Activated T-helper 1 cell treated with anti-CD3 and anti-CD28 coated beads, Interleukin-2, amount 50 U/mL, for 16 hours (primary cell): ENCODE measurements at places on chromosomes 1 and 21.
A peak's percentile ranks its signal among the peaks of the same experiment; 100 is the strongest.

DNA sequence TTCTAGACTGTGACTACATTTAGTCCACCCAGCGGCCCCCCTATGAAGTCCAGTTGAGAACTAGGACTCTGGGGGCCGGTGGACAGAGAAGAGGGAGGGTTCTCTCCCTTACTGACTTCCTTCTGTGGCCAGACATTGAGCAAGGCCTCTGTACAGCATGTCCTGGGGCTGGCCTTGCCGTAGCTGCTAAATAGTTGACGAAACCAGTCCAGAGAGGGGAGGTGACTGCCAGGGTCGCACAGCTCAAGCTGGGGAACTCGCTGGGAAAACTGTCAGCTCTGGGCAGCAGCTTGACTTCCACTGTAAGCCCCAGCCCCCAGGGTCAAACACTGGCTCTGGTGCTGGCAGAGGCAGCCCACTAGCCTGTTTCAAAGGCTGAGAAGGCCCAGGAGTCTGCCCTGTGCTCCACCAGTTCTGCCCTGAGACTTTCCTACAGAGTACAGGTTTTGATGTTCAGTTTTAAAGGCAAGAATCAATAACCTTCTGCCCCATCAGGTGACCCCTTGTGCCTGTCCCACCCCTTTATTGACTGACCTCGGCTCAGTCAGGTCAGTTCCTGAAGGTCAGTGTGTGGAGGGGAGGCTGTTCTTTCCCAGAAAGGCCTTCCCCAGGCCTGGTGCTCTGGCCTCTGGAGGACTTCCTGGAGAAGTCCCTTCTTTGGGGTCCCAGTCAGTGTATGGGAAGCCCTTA lies 14.1 kb downstream of the PCSK9 start:
- DNase-seq, result no peak

- DNase-seq, result no peak
Observed at GRCh38 chr1:26317146-26317545, 612 bp upstream of the CD52 start.

- DNase-seq, result no peak
Observed at GRCh38 chr1:203985676-203986075, 87.2 kb upstream of the SOX13 start.

DNA sequence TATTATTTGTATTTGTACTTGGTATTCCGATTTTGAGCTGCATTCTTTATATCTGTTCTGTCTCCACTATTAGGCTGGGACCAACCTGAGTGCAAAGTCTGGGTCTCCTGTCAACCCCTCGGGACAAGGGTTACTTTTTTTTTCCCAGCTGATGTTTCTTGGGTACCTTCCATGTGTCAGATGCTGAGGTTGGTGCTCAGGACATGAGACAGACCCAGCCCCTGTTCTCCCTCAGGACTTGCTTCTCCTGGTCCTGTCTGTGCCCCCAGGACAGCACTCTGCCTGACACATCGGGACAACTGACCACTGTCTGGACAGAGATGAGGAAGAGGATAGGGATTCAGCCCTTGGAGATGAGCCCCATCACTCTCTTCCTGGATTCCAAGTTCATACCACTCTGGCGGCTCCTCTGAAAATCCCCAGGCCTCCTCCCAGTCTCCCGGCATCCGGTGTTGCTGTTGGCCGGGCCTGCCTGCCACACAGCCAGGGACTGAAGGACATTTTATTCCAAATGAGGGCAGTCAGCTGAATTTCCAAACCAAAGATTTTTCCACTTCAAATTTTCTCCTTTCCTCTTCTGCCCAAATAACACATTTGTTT lies 55.6 kb upstream of the FMOD start:
- DNase-seq, result no peak

GRCh38 chr1:93811326-93812065 lies 67.5 kb downstream of the DNTTIP2 start:
- no peak for DNase-seq

- no peak for DNase-seq
Observed at GRCh38 chr1:221759436-221759835, 17.5 kb upstream of the DUSP10 start.

DNA sequence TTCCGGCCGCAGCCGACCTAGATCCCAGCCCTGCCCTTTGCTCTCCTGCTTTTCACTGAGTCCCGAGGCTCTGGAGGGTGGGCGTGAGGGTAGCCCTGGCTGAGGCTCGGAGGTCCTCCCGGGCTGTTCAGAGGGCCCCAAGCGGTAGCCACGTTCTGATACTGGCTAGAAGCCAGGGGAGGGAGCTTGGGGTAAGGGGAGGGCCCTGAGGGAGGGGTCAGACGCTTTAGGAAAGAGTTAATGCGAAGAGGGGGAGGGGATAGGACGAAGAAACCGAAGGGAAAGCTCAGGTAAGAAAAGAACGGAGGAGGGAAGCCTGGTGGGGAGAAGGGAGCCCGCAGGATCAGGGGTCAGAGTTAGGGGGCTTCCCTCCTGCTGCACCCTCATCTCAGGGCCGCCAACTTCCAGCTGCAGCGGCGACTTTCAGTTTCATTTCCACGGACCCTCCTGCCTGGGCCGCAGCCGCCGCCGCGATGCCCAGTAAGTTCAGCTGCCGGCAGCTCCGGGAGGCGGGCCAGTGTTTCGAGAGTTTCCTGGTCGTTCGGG lies at the start of gene MOV10:
TSS of gene MOV10 (plus strand) at position 220 of the 546 bp plus-strand sequence. CDS start at position 474, 254 bp downstream.
- DNase-seq, result peak; percentile 27

DNA sequence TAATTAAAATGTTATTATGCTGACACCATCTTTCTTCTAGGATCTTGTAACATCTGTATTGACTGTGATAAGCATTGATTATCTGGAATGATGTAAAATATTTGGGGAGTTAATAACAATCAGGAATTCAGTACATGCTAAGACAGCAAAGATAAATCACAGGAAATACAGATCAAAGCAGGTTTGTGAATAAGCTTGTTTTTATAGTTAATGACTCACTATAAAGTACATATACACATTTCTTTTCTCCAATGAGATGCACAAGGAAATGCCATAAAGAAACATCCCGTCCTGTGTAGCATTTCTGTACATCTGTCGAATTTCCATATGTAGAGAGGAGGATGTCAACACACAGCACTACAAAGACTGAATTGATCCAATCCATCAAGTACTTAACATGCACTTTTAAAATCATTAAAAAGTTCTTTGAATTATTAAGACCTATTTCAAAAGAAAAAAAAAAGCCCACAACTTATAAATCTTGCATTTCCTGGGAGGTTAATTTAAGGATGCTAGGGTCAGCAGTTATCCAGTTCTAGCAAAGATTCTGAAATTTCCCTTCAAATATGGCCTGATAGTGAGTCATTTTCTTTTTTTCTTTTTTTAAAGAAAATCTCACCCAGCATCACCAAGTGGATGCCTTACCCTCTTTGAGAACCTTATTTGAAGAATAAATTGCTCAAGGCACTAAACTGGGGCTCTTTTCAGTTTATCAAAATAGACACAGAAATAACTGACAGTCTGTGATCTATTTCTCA lies 243.2 kb upstream of the NR5A2 start:
- no peak for DNase-seq

DNA sequence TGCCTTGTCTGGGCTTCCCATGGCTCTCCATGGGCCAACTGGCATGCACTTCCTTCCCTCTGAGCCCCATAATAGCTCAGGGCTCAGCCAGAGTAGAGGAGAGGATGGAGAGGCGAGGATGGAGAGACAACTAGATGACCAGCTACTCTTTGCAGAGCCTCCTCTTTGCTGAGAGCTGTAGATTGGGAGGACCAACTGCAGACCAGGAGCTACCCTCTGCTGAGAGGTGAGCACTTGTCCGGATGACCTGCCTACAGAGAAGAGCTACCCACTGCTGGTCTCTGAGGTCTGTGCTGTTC lies 58.0 kb upstream of the ETV3 start:
- no peak for DNase-seq

- DNase-seq, result no peak
Observed at GRCh38 chr1:5274527-5274926, 620.1 kb downstream of the AJAP1 start.

DNA sequence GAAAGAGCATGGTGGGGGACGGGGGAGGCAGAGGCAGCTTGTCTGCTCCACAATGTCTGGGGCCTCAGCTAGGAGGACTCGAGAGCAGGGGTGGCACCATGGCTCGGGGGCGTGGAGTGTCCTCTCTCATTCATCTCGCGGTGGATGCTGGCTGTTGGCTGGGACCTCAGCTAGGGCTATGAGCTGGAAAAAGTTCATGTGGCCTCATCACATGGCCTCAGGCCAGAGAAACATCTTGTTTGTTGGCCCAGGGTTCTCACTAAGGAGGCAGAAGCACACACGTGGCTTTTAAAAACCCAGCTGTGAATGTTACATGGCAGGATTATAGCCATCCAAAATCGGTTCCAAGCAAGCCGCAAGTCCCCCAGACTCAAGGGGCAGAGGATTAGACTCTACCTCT lies 6.2 kb upstream of the CENPS start:
- no peak for DNase-seq

DNA sequence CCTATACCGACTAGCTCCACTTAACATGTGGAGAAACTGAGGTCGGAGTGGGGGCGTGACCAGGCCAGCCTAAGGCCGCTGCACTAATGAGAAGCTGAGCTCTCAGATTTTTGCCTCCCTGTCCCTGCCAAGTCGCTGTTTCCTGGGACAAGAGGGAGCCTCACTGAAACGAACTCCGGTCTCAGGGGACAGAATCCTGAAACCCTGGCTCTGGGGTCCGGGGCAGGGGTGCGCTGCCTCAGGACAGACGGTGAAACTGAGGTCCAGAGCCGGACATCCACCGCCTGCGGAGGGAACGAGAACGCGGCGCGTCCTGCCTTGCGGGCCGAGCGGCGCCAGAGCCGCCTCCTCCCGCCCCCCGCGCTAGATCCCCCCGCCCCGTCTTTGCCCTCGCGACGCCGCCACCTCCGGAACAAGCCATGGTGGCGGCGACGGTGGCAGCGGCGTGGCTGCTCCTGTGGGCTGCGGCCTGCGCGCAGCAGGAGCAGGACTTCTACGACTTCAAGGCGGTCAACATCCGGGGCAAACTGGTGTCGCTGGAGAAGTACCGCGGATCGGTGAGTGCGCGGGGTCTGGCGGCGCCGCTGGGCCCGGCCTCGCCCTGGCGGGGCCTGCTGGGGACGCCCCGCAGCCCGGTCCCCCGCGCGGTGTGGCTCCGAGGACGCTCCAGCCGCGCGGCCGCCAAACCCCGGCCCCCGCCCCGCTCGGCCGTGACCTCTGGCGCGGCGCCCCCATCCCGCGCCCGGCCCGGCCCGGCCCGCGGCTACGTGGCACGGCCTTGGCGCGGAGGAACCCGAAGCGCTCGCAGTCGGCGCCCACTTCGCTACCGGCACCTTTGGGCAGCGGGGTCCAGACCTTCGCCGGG lies at the start of gene GPX7:
TSS of gene GPX7 (plus strand) at position 381 of the 865 bp plus-strand sequence. CDS start at position 420, 39 bp downstream.
- peak; percentile 38 for DNase-seq

DNA sequence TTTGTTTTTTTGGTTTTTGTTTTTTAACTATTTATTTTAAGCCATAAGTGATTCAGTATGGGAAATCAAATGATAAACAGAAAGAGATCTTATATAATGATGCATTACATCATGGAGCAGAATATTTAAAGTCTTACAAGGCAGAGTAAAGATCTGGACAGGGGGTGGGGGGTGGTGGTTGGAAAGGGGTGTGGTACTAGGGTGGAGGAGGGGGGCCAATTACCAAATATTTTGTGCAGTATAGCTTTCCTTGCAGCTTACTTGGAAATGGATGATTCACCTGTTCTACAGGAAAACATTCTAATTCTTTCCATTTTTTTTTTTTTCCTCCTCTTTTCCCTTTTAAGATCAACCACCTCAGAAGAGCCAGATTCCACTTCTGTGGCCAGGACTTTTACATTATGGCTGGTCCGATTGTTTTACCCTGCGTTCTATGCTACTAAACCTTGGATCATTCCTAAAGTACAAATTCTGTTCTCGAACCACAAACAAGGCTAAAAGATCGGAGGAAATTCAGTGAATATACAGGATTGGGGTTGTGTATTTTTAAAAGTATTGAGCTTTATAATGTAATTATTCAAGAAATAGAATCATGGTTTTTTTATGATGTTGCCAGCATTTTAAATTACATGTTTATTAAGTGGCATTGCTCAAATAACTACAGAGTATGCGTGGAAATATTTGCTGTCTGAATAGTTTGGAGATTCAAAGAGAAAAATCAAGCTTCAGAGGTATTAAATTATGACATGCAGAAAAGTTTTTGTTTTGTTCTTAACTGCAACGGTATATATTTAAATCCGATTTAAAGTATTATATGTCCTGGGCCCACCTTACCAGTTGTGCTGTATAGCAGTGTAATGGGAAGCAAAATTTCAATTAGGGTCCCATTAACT lies 859.5 kb downstream of the USP25 start:
- no peak for DNase-seq

- no peak for DNase-seq
Observed at GRCh38 chr1:244710474-244711062, 57.6 kb downstream of the DESI2 start.

DNA sequence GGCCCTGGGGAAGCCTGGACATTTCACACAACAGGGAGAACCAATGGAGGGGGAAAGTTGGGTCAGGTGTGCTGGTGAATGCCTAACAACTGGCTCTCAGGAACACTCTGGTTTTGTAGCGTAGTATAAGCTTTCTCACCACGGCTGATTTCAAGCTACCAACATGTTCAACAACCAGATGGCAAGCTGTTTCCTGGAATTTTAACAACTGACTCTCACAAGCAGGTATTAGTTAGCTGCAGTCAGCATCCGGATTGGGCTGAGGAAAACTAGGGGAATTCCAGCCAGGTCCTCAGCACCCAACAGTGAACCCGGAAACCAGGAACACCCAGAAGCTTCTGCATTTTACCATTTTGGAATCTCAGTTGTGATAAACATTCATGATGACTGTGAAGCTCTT lies 162.3 kb upstream of the CAMK1G start:
- no peak for DNase-seq

GRCh38 chr1:75986478-75986877 lies 54.3 kb upstream of the ASB17 start:
- no peak for DNase-seq

GRCh38 chr1:203492748-203493130 lies 1.2 kb upstream of the OPTC start:
- no peak for DNase-seq

GRCh38 chr1:53331446-53332185 lies 3.7 kb upstream of the LRP8 start:
- no peak for DNase-seq

DNA sequence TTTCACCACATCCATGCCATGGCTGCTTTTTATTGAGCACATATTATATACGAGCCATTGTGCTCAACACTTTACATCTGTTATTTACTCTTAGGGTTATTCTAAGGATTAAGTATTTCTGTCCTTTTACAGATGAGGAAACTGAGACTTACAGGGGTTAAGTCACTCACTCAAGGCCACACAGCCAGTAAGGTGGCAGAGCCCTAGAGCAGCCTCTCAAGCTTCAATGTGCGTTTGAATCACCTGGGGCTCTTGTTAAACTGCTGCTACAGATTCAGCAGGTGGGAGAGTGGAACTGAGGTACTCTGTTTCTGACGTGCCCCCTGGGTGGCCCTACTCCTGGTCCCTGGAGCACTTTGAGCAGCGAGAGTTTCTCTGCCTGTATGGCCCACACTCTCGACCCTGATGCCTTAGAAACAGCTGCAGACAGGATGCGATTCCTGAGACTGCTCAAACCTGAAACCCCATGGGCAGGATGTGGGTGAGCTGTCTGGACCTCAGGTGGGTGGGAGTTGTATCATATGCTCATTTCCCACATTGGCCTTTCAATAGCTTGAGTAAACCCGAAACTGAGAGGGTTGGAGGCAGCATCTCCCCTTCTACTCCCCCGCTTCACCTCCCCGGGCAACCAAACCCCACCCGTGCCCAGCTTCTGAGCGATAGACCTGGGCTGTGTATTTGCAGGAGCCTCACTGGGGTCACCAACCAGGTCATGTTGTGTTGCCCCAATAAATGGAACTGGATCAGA lies 59.3 kb downstream of the MAN1C1 start:
- DNase-seq, result peak; percentile 64

- DNase-seq, result no peak
Observed at GRCh38 chr21:46409641-46410406, 48.9 kb upstream of the DIP2A start.
